ENCODE measurements at places on chromosomes 2 and 18.
A peak's percentile ranks its signal among the peaks of the same experiment; 100 is the strongest.

DNA sequence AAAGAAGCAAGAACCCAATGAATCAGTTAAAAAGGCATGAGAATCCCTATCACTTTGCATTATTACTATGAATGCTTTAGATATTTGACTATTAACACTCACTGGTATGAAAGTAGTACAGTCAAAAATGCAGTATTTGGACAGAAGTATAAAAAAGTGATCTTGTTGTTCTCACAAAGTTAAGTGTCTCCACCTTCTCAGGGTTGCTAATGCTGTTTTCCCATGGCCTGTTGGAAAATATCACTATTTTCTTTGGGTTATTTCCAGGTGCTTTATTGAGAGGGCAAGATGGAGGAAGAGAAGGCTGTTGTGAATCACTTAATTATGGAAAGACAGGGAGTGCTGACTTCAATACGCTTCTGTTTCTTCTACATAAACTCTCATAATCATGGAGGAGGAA, 13.6 kb upstream of the CREB1 start:
- DNase-seq = no peak

GRCh38 chr2:179855673-179856072, 5.7 kb downstream of the ZNF385B start:
- no peak for DNase-seq

DNA sequence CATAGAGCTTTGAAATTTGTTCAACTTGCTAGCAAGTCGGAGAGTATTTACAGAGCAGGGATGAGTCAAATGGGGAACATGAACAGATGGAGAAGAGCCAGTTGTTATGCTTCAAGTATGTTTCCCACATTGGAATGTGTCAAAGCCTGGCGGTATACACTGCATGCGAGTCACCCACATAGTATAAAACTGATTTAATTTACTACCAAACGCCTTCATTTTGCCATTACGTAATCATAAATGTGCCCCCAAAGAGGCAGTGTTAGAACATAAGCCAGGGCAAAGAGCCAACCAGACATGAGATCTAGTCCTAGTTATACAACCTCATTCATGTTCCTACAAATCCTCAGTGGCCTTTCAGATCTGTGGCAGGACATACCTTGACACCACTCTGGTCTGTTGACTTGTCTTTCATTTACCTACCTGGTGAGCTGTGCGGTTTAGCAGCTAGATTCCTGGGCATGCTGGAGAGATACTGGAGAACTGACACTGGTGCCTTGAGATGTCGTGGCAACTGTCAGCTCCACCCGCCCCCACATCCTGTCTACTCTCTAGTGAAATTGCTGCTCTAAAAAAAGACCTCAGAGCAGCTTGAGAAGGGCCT, 21.7 kb upstream of the NRP2 start:
- DNase-seq = peak; percentile 71

GRCh38 chr2:12675352-12675795, 41.4 kb upstream of the TRIB2 start:
- no peak for DNase-seq

DNA sequence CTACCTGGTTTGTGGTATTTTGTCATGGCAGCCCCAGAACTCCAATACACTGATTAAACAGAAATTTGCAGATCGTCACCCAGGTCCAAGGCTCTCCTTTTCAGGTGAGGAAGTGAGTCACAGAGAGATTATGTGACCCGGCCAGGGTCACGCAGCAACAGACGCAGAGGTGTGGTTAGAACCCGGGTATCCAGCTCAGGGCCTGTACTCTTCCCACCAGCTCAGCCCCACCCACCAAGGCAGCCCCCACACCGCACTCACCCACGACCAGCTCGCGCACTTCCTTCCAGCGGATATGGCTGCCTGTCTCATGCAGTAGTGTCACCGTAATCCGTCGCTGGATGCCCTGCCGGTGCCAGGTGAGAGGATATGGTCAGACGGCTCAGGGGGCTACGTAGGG, 48.1 kb downstream of the AQP12A start:
- DNase-seq = peak; percentile 33

- no peak for DNase-seq
Measured at GRCh38 chr2:237412988-237413776, 782 bp downstream of the COL6A3 start.

- no peak for DNase-seq
Measured at GRCh38 chr2:236943841-236944513, 141.7 kb upstream of the COPS8 start.
